Astrocyte of the spinal cord (primary cell): ENCODE measurements at places on chromosomes 7 and 10.

DNA sequence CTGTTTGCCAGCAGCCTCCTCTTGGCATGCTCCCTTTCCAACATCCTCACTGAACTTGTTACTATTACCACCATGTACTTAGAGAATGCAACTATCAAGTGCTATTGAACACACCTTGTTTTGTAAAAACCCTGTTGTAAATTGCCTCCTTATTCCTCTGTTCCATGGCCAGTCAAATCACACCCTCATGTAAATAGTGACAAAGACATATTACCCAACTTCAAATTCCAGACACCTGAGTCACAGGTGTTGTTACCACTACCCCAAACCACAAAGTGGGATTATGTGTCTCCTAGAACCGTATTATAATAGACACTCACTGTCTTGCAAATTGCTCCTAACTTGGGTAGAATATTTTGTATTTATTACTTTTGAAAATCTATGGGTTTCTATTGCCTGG lies 263.2 kb upstream of the C7orf33 start:
- DNase-seq = no peak

DNA sequence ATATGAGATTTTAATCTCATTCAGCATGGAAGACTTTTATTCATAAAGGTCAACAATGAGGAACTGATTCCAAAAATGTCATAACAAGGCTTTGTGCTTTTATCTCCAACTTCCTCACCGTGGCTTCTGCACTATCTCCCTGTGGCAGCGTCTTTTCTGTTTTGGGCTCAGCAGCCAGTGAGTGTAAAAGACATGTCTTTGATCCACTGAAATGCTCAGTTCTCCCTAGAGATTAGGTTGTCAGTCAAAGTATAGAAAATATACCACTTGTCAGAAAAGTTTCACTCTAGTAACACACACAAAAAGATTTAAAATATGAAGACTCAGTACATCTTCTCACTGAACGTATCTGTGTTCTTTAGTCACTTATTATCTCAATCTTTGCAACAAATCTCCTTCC lies 901.8 kb upstream of the ZWINT start:
- DNase-seq = no peak

- no peak for DNase-seq
These were observed 1.5 kb downstream of the PDLIM1 start for GRCh38 chr10:95289003-95289920.

GRCh38 chr7:92448205-92448747 lies 994 bp downstream of the GATAD1 start:
- peak; percentile 63 for DNase-seq

DNA sequence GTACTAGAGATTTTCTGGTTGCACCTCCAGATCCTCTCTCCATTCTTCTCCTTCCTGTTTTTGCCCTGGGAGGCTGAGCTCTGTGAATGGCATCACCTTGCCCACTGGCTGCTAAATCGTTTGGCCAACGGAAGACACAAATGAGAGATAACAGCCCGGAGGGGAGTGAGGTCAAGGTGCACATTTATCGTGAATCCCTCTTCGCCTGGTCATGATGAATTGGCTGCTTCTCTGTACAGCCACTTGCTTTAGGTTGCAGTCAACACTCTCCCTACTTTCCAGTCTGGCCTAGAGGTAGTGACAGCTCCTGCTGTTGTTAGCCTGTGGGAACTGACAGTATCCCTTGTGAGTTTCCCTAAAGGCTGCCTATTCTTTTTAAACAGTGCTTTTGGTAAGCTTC lies 85.4 kb upstream of the CHCHD3 start:
- no peak for DNase-seq

GRCh38 chr7:118615681-118616080 lies 391.2 kb downstream of the ANKRD7 start:
- no peak for DNase-seq
